Left renal pelvis (tissue), 4 donors: ENCODE measurements at places on chromosomes 6 and 20. TPM values are rescaled to one million over a fixed set of nuclear protein-coding genes. Genes with fewer than 3 reads are reported as not detected.

GRCh38 chr6:160133441-160134336 is 12.1 kb downstream of the SLC22A1 start:
- DNase-seq: no peak

DNA sequence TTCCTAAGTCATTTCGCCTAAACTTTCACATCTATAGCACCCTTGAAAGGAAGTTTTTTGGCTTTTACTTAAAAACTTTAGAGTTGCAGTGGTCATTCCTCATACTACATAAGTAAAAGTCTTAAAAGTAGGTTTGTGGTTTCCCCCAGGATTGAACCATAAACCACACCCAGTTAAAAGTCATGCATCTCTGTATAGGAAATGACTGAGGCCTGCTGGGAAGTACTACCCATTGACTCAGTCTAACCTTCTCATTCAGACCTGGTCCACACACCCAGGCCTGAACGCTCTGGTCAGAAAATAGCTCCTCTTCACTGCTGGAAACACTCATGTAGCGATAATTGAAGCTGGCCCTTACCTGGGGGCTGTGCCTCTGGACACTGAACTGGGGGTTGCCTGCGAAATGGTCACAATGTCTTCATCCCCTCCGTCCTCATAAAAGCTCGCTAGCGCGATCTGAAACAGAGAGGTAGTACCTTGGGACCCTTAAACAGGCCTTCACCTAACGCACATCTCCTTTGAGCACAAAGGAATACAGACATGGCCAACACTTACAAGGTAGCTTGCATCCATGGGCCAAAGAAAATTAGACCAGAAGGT is 2.6 kb downstream of the NSFL1C start:
- DNase-seq: no peak

DNA sequence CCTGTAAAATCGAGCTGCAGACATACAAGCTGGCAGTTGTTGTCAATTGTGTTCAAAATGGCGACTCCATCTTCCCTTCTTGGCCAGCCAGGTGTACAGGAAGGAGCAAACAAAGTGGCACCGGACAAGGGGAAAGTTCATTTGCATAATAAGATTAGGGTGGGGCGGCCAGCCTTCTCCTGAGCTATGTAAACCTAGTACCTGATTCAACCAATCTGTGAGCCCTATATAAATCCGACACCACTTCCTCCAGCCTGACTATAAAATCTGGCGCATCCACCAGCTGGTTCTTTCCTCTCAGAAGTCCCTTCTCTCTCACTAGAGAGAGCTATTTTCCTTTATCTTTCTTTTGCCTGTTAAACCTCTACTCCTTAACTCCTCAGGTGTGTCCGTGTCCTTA is 8.1 kb upstream of the HBS1L start:
- DNase-seq: no peak

DNA sequence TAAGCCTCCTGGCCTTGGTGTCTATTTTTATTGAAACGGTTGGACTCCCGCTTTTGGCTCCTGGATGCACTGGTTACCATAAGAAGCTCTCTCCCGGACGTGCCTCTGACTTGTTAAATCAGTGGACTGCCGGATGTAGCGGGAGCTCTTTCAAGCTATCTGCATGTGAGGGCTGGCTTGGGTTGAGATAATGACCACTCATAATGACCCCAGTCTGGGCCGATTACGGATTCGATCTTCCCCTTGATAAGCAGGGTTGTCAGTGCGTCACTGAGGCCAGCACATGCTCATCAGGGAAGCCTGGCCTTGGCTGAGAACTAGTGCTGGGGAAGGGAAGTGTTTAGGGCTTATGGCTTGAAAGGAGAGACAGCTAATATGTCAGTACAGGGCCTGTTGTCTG is 528.1 kb downstream of the CDH26 start:
- no peak for DNase-seq

GRCh38 chr6:116221911-116222310 is 32.0 kb downstream of the TSPYL4 start:
- no peak for DNase-seq

DNA sequence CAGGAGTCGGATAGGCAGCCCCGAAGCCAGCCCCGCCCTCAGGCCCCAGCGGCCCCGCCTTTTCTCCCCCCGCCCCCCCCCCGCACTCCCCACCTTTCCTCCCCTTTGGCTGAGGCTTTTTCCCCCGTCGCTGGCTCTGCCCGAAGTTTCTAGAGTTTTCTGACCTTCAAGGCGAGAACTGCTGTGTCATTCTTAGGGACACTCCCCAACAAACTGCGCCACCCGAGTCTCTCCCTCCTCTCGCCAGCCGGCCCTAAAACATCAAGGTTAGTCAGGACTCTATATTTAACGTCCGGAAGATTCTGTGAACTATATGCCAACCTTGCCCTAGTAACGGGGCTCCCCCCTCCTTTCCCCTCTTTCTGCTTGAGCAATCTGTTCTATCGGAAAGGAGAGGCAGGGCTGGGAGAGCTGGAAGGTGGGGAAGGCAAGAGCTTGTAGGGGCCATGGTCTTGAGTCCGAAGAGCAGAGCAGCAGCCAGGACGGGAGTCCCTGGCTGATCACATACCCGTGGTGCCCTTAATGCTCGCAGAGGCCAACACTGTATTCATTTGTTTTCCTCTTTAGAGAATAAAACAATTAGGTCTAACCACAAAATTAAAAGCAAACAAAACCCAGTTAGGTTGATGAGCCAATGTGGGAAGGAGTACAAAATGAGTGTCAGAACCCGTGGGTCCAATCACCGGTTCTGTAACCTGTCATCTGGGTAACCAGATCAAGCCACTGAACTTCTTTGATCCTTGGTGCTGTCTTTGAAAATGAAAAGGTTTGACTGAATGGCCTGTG is 5.3 kb upstream of the HSPA1B start:
- peak; percentile 62 for DNase-seq

- no peak for DNase-seq
These were observed 195.7 kb downstream of the CD83 start for GRCh38 chr6:14313248-14313647.

DNA sequence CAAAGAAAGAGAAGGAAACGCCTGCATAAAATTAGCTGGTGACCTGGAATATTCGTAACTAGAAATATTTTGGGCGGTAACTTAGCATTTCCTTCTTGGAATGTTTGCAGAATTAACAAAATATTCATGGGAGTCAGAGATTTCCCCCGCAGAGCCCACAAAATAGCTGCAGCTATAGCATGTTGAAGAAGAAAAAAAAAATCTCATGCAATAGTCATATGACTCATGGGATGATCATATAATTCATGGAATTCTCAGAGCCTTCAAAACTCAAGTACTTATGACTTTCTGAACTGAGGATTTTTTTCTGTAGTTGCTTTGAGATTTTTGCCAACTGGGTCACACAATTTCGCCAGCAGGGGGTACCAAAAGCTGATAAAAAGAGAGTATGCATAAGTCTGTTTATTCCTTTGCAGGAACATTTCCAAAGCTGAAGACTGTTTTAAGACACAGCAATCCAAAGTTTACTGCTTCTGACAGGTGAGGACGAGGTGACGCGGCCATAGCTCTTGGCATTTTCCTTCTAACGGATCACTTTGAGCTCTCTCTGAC is 586.0 kb upstream of the CHD6 start:
- DNase-seq: peak; percentile 22

Gene L3MBTL3
- 22.1 TPM for polyA plus RNA-seq

- no peak for DNase-seq
These were observed 131.2 kb downstream of the PLEKHG1 start for GRCh38 chr6:150730801-150731457.

DNA sequence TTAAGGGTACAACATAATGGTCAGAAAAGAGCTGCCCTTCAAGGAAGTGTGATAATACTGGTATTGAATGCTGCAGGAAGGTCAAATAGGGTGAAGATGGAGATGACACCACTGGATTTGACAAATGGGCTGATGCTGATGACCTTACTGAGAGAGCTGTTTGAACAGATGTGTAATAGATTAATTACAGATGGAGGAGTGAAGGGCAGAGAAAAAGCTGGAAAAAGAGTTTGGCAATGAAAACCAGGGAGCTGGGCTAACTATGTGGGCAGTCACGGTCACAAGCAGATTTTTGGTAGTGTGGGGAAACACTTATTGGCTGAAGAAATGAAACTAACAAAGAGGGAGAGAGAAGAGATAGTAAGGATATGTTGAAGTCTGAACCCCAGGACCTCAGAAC is 83.6 kb upstream of the ENPP5 start:
- no peak for DNase-seq

- no peak for DNase-seq
These were observed 23.6 kb downstream of the LRP11 start for GRCh38 chr6:149840345-149841075.

DNA sequence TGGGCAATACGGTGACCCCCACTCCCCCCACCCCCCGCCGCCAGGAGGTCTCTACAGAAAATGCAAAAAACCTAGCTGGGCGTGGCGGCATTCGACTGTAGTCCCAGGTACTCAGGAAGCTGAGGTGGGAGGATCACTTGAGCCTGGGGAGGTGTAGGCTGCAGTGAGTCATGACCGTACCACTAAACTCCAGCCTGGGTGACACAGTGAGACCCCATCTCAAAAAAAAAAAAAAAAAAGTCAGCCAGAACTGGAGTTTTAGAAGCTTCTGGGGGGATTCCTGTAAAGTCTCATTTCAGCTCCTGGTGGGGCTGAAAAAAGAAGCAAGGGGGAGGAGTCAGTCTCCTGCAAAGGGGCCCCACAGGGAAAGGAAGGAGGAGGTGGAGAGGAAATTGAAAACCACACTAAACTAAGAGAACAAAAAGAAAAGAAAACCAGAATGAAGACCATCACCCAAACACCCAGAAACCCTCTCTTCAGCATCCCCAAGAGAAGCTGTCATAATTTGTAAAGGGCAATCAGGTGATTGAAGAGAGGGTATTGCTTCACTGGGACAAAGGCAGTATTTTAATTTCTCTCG is 50.4 kb downstream of the NOL4L start:
- no peak for DNase-seq

GRCh38 chr20:34110025-34110744 is 1.9 kb downstream of the EIF2S2 start:
- no peak for DNase-seq

Gene SLC16A10
- 29.2 TPM for polyA plus RNA-seq

Gene ZNFX1
- polyA plus RNA-seq: 17.0 TPM

Gene GPLD1
- polyA plus RNA-seq: 3.9 TPM

- DNase-seq: no peak
These were observed 254.8 kb downstream of the FOXC1 start for GRCh38 chr6:1864496-1864895.

Gene CCM2L
- polyA plus RNA-seq: 3.7 TPM

Gene CST2
- polyA plus RNA-seq: not detected

DNA sequence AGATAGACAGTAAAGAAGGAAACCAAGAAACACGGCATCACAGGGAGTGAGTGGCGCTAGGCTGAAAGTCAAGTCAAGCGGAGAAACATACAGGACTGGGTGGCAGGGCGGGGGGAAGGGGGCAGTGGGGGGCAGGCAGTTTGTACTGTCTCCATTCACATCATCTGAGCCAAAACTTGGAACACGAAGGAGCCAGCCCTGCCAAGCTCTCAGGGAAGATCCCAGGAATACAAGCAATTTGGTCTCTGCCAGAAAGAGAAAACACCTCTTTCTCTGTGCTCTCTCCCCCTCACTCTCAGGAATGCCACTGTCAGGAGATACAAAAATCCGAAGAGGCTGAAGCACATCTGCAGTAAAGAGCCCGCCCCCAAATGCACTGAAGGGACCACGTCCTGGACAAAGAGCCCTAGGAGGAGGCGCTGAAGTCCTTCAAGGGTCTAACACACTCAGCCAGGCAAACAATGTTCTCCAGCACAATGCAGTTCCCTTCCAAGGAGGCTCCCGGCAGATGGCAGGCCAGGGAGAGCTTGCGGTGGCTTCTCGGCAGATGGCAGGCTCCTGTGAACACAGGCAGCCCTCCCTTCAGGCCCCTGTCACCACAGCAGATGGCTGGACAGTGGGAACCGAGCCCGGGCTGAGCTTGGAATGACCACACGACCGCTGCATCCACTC is 90.0 kb downstream of the ATP9A start:
- DNase-seq: no peak

DNA sequence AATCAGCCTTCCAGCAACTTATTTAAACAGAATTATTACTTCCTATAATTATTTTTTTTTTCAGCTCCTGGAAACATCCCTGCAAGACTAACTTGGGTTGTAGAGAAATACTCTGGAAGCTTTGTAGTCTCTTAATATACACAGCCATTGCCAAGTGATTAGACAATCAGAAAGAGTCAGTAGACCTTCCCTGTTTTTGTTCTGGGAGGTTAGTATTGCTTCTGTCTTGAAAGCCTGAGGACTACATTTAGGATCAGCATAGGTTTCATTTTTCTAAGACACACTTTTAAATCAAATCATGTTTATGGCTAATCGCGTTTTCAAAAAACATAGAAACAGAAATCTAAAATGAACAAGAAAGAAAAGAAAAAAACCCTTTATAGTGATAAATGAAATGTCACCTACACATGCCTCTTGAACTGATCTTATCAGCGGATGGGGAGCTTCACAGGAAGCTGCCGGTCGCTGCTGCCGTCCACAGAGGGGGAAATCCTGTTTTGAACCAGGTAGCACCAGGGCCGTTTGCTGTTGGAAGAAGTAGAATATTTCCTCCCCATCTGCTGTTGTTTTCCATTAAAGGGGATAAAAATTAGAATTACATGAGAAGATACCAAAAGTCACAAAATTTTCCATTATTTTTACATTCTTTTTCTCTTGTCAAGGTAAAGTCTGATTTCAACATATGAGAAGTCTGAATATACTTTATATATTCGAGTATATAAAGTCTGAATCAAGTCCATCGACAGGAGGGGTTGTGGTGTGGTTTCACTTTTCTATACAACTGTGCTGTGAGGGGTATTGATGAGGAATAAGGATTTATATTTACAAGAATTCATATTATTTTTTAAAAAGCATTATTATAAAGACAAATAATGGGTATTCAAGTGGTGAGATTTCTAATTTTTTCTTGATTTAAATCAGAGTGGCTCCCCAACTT is 94.6 kb downstream of the ARMC2 start:
- no peak for DNase-seq

GRCh38 chr6:15252195-15252594 is 6.3 kb downstream of the JARID2 start:
- no peak for DNase-seq

Gene TPBG
- 27.6 TPM for polyA plus RNA-seq

Gene CENPW
- 31.5 TPM for polyA plus RNA-seq

Gene ADGRB3
- polyA plus RNA-seq: 5.7 TPM

DNA sequence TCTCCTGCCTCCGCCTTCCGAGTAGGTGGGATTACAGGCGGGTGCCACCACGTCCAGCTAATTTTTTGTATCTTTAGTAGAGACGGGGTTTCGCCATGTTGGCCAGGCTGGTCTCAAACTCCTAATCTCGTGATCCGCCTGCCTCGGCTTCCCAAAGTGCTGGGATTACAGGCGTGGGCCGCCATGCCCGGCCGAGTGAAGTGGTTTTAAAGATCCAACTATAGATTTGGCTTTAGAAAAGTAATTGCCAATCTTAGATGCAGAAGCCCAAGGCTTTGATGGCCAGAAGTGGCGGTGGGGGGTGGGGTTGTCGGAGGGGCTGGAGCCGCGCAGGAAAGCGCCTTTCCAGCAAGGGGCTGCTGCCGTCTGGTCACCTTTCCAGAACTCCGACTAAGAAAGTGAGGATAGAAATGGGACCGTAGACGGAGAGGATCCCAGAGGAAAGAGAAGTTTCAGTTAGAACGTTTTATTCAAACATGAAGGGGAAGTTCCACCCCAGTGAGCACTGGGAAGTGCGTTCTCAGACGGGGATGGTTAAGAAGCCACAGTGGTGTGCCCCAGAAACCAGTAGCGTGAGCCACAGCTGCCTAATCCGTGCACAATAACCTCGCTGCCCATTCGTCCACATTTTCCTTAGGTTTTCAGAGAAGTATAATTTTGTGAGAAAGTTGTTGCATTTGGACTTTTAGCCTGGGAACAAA is 69.7 kb downstream of the DLL1 start:
- no peak for DNase-seq
